ENCODE measurements at places on chromosomes 5 and 9. TPM values are rescaled to one million over a fixed set of nuclear protein-coding genes. Genes with fewer than 3 reads are reported as not detected.

GRCh38 chr5:141260458-141261237 is 15.5 kb downstream of the PCDHB15 start:
- no peak for DNase-seq

DNA sequence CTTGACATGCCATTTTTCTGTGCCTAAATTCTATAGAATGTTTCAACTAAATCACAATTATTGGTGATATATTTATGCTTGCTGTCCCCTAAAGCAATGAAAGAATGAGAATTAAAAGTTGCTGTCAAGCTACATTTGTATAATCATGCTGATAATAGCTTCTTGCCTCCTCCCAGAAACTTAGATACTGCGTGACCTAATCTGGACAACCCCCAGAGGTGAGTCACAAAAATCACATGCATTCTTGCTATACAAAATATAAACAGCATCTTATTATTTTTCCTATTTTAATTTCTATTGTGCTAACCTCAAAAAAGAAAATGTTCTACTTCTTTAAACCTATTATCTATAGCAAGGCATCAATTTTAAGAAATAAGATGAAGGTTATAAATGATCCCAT is 995.8 kb upstream of the ACO1 start:
- no peak for DNase-seq

GRCh38 chr5:136749016-136749415 is 383.7 kb upstream of the TRPC7 start:
- DNase-seq: no peak

DNA sequence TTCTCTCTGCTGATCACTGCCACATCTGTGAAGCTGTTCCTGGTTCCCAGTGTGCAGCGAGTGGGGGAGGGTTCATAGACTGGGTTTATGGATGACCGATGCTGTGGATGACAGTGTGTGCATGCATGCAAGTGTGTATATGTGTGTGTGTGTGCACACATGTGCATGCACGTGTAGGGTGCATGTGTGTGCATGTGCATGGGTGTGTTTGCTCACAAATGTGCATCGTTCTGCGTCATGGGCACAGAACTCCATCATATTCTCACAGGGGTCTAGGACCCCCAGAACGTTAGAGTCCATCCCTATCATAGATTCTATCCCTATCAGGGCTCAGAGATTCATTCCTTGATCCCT is 134.0 kb downstream of the PHF2 start:
- no peak for DNase-seq

- no peak for DNase-seq
Observed at GRCh38 chr9:134213508-134213850, 49.1 kb upstream of the RNU6ATAC start.

The LCP2 gene
- 3.7 TPM for polyA plus RNA-seq

DNA sequence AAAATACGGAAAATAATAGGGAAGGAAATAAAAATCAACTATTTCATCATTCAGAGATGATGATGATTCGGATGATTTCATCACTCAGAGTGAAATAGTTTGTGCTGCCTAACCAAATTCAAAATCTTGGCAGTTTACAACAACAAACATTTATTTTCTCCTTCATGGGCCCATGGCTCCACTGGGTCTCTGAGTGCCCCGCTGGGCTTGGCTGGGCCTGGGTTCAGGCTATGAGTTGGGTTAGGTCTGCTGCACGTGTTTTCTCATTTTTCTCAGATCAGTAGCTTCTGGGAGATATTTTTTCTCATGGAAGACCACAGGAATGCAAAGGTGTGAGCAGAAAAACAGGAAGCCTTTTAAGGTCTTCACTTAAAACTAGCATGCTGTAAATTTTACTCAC is 24.0 kb upstream of the F2RL1 start:
- DNase-seq: no peak

DNA sequence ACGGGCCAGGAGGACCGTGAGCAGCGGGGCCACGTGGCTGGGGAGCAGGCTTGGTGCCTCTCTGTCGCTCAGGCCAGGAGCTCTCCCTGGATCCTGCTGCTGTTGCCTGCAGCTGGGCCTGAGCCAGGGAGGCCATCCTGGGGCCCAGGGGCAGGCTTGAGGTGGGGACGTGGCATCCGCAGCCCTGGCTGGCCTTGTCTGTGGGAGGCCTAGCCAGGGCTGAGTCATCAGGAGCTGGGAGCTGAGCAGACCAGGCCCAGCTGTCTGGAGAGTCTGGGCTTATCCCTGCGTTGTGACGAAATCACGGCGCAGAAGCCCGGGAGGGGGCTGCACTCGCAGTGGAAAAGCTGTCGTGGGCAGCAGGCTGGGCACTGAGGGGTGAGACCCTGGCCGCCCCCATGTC is 138.8 kb upstream of the COL5A1 start:
- DNase-seq: no peak

DNA sequence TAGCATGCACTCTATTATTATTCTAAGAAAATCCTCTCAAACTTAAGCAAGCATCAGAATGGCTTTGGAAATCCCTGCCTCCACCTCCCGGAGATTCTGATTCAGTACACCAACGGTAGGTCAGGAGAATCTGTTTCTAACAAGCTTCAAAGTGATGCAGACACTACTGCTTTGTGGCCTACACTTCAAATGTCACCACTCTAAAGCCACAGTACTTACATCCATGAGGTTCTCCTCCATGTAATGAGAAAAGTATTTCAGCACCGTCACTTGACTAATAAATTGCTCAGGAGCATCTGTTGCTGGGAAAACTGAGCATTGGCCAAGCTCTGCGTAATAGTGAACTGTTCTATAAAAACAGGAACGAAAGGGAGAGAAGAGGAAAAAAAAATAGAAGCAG is 4.8 kb downstream of the PLK2 start:
- no peak for DNase-seq

DNA sequence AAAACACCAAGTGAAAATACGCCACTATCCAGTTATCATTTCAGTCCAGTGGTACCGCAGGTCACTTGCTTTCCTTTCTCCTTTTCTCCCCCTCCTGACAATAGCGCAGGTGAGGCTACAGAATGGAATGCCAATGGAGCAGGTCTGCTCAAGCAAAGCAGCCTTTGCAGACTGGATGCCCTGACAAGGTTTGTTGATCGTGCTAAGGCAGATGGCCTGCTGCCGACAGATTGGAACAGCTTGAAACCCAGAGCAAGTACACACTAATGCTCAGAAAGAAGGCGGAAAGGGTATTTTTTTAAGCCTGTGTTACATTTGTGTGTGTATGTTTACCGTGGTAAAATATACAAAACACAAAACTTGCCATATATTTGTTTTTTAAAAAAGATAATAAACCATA is 19.4 kb downstream of the SPACA9 start:
- DNase-seq: no peak

DNA sequence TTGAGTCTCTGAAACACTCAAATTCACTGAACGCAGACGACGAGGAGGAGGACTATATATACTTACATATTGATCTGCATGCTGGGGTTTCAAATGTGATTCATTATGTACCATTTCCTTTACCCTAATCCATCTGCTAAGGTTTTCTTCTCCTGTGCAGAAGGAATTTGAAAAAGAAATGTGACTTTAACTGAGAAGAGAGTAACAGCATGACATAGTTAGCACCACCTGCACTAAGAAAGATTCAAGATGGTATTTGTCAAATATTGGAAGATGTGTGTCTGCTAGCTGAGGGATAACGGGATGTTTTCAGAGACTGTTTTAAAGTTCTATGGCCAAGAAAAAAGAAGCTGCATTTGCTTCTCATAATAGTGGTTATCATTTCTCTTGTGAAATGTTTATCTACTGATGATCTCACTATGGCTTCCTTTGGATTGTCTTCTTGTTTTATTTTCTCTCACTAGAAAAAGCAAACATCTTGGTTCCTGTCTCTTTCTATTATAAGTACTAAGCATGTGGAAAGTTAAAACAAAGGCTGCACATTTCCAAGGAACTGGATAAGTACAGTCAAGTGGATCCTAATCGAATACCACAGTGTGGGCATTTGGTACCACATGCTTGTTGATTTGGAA is 89.8 kb upstream of the TLE4 start:
- no peak for DNase-seq

GRCh38 chr9:68964102-68964541 is 49.8 kb downstream of the PRKACG start:
- no peak for DNase-seq

The PROB1 gene
- polyA plus RNA-seq: 3.4 TPM

GRCh38 chr9:419571-420171 is 205.0 kb downstream of the DOCK8 start:
- no peak for DNase-seq

DNA sequence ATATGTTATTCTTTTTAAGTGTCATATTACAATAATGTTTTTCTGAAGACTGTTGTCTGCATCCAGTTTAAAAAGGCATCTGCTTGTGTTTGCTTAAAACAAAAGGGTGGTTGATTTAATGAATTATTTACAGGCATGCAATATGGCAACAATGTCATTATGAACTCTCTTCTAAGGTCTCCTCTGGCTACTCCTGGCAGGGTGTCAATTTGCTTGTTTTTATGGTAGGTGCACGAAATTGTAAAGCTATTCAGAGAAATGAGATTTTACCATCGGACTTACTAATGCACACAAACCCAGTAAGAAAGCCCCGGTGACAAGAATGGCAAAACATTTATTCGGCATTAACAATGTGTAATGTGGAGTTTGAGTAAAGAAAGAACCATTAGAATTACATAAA is 539.8 kb upstream of the ZNF608 start:
- DNase-seq: no peak

- no peak for DNase-seq
Observed at GRCh38 chr5:159186319-159186718, 23.0 kb downstream of the RNF145 start.

DNA sequence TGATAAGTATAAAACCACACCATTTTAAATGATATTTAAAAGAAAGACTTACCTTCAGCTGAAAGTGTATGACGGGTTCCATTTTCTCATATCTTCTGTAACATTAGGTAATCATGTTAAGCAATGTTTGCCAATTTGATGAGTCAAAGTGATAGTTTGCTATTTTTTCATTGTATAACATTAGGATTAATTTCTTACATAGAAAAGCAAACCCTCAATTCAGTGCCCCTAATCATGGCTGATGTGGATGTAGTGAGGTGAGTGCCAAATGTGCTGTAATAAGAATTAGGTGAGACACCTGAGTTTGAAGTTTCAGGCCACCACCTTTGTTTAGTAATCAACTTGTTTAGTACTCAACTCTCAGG is 68.0 kb downstream of the UNC13B start:
- DNase-seq: no peak

GRCh38 chr5:59656351-59657254 is 236.9 kb downstream of the PDE4D start:
- DNase-seq: no peak

- no peak for DNase-seq
Observed at GRCh38 chr9:94212091-94212490, 47.0 kb upstream of the ZNF169 start.

- no peak for DNase-seq
Observed at GRCh38 chr5:415928-416635, 26.9 kb upstream of the EXOC3 start.

DNA sequence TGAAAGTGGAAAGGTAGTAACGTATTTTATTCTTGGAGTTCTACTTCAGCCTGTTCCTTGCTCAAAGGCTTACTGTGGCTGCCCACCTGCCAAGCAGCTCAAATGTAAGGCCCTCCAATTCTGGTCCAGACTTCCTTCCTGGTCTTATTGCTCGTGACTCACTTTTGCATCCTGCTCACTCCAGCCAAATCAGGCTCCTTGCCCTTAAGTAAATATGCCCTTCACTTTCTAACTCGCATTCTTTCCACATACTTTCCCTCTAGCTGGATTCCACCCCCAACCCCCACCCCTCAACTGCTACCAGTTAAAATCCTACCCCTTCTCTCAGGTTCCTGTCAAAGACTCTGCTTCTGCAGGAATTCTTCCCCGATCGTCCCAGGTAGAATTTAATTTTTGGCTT is 96.6 kb downstream of the GALNT10 start:
- DNase-seq: no peak

- no peak for DNase-seq
Observed at GRCh38 chr9:4380406-4380805, 80.5 kb upstream of the GLIS3 start.

The PAPPA gene
- polyA plus RNA-seq: 7.6 TPM

- peak; percentile 72 for DNase-seq
Observed at GRCh38 chr9:80797831-80798688, 891.3 kb downstream of the TLE1 start.

DNA sequence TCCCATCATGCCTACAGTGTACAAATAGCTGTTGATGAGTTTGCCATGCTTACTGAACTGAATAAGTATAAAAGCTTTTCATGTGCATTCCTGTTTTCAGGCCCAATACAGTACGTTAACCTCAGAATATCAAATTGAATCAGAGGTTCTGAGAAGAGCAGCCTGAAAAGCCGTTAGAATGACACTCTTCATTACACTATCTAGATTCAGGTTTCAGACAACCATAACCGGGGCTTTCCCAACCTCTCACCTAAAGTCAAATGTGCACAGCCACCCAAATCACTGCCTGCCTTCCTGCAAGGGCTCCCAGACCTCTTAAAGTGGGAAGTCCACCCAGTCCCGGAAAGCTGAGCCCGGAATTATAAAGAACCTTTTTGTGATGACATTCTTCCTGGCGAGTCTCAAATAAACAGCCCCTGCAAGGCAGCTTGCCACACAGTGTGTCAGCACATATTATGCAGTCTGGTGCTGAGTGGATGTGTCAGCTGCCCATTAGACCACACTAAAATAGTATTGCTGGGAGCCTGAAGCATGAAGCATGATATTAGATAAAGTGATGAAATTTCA is 245.8 kb downstream of the TLE4 start:
- DNase-seq: no peak

DNA sequence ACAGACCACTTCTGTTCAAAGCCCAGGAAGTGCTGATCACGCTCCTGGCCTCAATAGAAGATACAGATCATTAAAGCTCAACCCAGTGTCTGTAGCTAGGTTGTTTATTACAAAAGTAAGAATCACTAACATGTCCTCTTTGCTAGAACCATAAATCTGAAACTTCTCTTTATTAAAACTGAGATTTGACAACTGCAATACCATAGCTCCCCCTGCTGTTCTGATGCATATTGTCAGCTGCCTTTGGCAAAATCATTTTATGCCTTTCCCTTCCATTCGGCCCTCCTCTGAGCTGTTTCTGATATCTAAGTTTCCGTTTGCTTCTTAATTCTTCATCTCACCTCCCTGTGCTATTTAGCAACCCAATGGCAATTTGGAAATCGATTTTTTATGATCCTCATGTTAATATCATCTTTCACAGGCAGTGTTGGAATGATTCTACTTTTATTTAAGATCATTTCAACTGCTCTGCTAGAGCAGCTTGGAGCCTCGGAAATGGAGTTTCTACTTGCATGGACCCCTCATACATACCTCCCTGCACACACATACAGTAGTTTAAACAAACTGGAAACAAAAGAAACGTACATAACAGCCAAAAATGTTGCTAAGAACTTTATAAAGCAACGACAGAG is 998.8 kb downstream of the MAT2B start:
- DNase-seq: peak; percentile 70

GRCh38 chr9:79663878-79664277 is 92.1 kb downstream of the TLE4 start:
- no peak for DNase-seq

The PTGER4 gene
- polyA plus RNA-seq: 12.6 TPM

- no peak for DNase-seq
Observed at GRCh38 chr5:171307789-171308452, 1.1 kb upstream of the TLX3 start.

The HSD17B3 gene
- polyA plus RNA-seq: 0.82 TPM

GRCh38 chr5:149609640-149610219 is 28.4 kb downstream of the ARHGEF37 start:
- DNase-seq: no peak

All from right renal pelvis (tissue), 4 donors.